Posterior vena cava (tissue), 2 donors: ENCODE measurements at places on chromosomes 16 and 17. TPM values are rescaled to one million over a fixed set of nuclear protein-coding genes. Genes with fewer than 3 reads are reported as not detected.

DNA sequence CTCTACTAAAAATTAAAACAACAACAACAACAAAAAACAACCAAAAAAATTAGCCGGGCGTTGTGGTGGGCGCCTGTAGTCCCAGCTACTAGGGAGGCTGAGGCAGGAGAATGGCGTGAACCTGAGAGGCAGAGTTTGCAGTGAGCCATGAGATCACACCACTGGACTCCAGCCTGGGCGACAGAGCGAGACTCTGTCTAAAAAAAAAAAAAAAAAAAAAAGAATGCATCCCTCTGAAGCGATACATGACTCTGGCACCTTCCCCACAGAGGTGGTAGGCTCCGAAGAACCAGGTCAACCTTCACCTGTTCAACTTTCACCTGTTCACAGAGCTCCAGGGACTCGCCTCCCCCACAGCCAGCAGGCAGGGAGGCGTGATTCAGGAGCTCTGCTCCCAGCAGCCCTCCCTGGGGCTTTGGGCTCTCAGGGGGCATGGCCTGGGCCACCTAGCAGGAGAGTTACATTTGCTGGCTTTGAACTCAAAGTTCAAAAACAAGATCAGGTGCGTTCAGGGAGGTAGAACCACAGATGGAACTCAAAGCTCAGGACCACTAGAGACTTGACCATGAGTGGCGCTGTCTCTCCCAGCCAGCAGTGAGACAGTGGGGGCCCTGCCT lies 5.6 kb downstream of the VAC14 start:
- DNase-seq: no peak

ARHGAP44 gene
- total RNA-seq: 6.0 TPM

- DNase-seq: no peak
Measured at GRCh38 chr17:8284126-8284525, 4.3 kb upstream of the RANGRF start.

SLC13A2 gene
- not detected for total RNA-seq

SPIRE2 gene
- 0.33 TPM for total RNA-seq

SDR42E2 gene
- total RNA-seq: not detected

GRCh38 chr17:64348666-64349065 lies 42.0 kb downstream of the PECAM1 start:
- peak; percentile 61 for DNase-seq

MT1M gene
- total RNA-seq: 82.2 TPM

DNA sequence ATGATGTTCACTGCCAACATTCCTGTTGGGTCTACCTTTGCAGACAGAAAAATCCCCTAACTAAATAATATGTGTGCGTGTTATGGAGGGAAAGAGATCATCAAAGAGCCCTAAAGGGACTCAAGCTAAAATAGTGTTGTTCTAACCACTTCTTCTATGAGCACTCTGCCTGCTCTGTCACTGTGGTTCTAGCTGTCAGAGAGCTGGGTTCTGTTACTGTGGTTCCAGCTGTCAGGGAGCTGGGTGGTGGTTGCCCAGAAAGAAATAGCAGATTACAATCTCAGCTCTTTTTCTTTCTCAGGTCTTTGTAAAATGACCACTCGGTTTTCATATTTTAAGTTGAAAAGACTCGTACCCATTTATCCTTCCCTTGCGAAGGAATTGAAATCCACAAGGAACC lies 176.3 kb downstream of the HS3ST3A1 start:
- no peak for DNase-seq

LLGL1 gene
- 13.9 TPM for total RNA-seq

DNA sequence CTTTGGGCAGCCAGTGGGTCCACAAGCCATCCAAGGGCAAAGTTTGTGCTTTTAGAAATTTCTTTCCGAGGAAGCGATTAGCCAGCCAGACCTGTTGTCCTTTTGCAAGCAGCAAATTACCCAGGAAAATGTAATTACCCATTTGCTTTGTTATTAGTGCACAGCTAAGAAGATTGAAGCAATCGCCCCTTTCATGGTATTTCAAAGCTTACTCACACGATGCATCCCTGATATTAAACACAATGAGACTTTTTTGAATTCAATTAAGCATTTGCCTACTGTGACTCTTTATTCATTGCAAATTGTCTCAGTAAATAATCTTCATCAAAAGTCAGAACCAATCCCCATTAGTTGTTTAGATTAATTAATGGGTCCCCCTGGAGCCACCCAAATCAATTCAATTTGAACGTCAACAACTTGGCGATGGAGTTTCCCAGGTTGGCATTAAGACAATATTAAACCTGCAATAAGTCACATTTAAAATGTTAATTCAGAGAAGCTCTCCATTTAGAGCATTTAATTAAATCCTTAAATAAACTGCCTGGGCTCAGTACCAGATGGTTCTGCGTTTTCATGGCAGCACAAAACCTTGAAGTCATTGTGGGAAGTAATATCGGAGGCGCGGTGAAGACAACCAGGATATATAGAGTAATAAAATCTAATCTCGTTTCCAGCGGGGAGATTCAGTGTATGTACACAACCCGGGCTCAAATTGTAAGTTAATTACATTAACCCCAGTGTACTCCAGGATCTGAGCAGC lies 366.2 kb upstream of the TNRC6C start:
- DNase-seq: no peak

- no peak for DNase-seq
Measured at GRCh38 chr16:85466304-85466700, 146.8 kb upstream of the GSE1 start.

FLYWCH2 gene
- total RNA-seq: 17.6 TPM

- no peak for DNase-seq
Measured at GRCh38 chr16:64478252-64478906, 643.5 kb downstream of the CDH11 start.

GRCh38 chr17:45740553-45741330 lies 43.4 kb upstream of the CRHR1 start:
- peak; percentile 42 for DNase-seq

- DNase-seq: peak; percentile 62
Measured at GRCh38 chr17:75914643-75915267, 10.1 kb upstream of the MRPL38 start.

DNA sequence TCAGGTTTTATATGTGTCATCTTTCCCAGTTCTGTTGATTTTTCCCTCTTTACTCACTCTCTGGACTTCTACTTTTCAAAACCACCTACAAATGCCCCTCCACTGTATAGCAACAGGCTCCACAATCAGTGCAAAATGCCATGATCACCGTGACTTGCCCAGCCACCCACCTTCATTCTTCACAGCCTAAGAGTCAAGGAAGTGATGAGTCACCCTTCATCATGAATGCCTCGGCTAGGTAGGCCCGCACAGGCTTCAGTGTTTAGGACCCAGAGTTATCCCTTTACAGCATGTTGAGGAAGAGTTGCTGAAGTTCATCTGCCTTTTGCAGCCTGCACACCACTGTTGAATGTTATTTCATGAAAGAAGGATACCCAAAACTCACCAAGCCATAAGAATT lies 158.6 kb downstream of the PMP22 start:
- DNase-seq: no peak

DNA sequence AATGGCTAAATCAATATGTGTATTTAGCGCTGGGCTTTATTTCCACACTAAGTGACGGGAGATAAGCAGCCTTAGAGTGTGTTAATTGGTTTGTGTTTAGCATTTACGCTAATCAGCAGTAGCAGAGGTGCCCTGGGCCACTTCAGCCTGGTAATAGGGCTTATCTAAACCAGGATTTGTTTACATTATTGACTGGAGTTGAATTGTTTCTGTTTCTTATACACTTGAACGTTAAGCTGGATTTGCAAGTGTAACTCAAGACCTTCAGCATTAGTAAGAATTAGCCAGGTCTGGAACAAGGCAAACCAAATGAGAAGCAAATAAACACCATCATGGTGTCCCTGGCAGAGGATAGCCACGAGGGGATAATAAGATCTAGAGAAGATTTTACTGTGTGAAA lies 313.6 kb downstream of the HS3ST4 start:
- no peak for DNase-seq

DNA sequence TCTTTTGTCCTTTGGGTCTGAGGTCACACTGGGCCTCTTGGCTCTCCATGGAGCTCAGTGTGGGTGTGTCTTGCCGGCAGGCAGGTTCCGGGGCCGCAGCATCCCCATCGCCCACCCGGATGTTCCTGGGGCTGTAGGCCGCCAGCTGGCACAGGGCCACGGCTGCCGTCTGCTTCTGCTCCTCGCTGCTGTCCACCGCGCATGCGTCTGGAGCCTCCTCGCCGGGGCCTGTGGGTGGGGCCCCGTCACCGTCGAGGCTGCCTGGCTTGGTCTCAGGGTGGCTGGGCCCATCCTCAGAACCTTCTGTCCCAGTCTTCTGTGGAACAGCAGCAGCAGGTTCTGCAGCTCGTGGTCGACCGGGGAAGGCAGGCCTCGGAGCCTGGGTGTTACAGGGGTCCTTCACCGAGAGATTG lies 9.6 kb downstream of the ZNF750 start:
- peak; percentile 85 for DNase-seq

LITAFD gene
- not detected for total RNA-seq

DPEP3 gene
- not detected for total RNA-seq

CMTR2 gene
- total RNA-seq: 13.9 TPM

SLC12A3 gene
- not detected for total RNA-seq

KREMEN2 gene
- total RNA-seq: not detected

GRCh38 chr17:82053130-82053529 lies 1.4 kb downstream of the GPS1 start:
- no peak for DNase-seq

DNA sequence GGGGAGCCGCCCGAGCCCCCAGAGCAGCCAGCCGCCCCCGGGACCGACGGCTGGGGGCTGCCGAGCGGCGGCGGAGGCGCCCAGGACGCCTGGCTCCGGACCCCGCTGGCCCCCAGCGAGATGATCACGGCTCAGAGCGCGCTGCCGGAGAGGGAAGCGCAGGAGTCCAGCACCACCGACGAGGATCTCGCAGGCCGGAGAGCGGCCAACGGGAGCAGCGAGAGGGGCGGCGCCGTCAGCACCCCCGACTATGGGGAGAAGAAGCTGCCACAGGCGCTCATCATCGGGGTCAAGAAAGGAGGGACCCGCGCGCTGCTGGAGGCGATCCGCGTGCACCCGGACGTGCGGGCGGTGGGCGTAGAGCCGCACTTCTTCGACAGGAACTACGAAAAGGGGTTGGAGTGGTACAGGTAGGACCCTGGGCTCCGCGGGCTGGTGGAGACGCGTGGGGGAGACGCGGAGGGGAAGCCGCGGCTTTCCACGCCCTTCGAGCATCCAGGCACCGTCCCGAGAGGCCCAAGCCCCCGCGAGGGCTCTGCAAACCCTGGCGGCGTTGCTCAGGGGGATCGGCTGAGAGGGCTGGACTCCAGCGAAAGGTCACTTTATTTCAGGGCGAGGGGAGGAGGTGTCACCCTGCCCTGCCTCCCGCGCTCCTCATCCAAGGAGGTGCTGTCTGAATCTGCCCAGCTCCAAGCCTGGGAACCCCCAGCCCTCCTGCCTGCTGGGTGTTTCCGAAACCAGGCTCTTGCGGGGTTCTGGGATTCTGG lies 1.2 kb downstream of the HS3ST4 start:
- peak; percentile 79 for DNase-seq

GRCh38 chr17:14552306-14552705 lies 251.4 kb downstream of the HS3ST3B1 start:
- no peak for DNase-seq

CCDC144A gene
- 11.9 TPM for total RNA-seq

- DNase-seq: no peak
Measured at GRCh38 chr17:6708357-6708961, 4.7 kb downstream of the SLC13A5 start.

DNA sequence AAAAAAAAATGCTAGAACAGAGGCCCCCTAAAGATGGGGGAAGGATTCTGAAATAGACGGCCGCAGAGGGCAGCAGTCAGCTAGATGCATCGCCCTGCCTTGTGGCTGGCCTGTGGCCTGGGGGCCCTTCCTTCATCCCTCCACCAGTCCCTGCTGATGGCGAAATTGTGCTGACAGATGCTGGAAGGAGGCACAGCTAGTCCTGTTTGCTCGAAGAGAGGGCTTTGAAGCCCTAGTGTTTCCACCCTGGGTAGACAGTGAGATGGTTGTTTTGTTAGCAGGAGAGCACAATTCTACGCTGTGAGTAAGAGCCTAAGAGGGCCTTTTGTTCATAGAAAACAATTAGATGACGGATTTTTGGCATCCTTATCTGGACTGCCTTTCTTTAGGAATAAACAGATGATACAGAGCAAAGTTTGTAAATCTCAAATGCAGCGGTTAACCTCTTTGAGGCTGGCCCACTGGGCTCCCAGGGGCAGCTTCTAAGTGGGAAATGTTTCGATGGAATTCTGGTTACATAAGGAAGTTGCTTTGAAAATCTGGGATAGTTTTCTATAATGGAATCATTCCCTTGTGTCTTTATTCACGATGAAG lies 23.0 kb downstream of the VPS35L start:
- DNase-seq: no peak

NEUROD2 gene
- total RNA-seq: not detected

NUP93 gene
- total RNA-seq: 42.8 TPM

DNA sequence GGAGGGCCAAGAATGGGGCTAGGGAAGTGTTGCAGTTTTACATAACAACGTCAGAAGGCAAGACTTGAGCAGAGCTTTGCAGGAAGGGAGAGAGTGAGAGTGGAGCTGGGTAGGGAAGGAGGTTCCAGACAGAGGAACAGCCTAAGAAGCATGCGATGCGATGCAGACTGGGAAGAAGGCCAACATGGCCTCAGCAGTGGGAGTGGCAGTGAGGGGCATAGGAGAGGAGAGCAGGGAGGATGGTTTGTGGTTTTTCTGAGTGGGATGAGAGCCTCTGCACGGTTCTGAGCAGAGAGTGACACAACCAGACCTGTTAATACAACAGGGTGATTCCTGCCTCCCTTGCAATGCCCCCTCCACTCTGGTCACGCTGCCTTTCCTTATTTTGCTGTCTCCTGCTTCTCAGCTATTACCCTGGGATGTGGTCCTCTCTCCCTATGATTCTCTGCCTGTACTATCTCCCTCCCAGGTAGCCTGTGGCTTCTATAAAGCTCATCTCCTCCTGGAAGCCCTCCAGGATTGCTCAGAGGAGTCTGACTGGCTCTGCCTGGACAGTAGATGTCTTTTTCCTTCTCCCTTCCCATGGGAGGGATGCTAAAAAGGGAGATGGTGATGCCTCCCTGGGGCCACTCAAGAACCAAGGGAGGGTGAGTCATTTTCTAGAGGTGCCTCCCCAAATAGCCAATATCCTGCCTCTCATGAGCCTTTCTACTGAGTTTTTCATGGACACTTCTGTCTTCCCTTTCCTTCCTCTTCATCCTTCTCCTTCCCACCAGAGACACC lies 38.7 kb upstream of the NGFR start:
- DNase-seq: peak; percentile 54

CDH11 gene
- 92.2 TPM for total RNA-seq

DNA sequence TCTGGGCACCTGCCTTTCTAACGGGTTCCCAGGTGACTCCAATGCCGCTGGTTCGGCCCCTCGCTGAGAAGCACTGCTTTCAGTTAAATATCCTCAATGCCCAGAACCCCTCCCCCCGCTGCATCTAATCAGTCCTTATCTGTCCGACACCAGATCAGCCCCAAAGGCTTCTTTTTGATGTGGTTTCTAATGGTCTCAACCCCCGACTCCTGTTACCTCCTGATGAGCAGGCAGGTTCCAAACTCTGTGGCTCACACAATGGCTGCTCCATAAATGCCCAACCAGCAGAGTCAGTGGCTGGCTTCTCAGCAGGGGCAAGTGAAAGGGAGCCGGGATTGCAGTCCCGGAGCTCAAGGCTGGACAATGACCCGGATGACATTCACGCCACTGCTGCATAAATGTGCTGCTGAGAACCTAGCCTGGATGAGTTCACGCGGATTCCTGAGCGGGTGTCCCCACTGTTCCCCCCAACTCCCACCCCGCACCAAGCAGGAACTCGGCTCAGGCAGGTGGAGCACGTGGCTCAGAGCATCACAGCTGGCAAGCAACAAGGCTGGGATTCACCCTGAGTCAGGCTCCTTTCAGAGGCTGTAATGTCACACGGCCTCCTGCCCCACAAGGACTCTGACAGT lies 1.0 kb upstream of the SLC38A8 start:
- peak; percentile 58 for DNase-seq
